Thoracic aorta (tissue), 2 donors: ENCODE measurements at places on chromosomes 5 and 9.

GRCh38 chr9:90600029-90600428 is 42.6 kb downstream of the DIRAS2 start:
- no peak for DNase-seq

DNA sequence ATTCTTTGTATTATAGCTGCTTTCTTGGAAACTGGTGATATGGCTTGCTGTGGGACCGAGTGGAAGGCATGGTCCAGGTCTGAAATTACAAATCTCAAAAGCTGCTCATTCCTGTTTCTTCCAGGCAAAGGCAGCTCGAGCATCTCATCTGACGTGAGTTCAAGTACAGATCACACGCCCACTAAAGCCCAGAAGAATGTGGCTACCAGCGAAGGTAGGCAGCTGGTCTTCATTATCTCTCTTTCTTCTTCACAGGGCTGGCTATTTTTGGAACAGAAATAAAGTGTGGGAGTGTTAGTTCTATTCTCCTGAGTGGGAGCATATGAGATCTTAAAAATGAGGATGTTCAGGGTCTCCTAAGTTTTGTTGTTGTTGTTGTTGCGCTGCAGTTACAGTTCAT is 115.9 kb downstream of the FBXL7 start:
- no peak for DNase-seq

GRCh38 chr9:132472599-132472998 is 62.6 kb downstream of the CFAP77 start:
- no peak for DNase-seq

DNA sequence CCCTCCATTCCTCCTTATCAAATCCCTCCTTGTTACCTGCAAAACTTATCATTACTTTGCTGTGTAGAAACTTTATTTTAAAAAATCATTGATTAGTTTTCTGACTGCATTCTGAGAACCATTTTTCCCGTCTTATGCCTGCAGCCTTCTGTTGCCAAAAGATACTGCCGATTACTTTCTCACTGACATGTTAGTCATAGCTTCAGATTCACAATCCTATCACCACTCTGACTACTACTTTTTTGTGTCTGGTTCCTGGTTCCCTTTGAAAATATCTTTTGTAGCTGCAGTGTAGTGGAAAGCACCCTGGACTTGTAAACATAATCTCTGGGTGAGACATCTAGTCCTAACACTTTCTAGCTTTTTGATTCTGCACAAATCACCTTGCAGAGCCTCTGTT is 71.7 kb downstream of the NR2F1 start:
- DNase-seq = no peak

GRCh38 chr5:131679911-131680310 is 44.9 kb upstream of the RAPGEF6 start:
- DNase-seq = no peak

GRCh38 chr9:130858739-130859705 is 24.0 kb downstream of the ABL1 start:
- DNase-seq = no peak

- DNase-seq = no peak
Measured at GRCh38 chr9:13268469-13268868, 11.0 kb downstream of the MPDZ start.

DNA sequence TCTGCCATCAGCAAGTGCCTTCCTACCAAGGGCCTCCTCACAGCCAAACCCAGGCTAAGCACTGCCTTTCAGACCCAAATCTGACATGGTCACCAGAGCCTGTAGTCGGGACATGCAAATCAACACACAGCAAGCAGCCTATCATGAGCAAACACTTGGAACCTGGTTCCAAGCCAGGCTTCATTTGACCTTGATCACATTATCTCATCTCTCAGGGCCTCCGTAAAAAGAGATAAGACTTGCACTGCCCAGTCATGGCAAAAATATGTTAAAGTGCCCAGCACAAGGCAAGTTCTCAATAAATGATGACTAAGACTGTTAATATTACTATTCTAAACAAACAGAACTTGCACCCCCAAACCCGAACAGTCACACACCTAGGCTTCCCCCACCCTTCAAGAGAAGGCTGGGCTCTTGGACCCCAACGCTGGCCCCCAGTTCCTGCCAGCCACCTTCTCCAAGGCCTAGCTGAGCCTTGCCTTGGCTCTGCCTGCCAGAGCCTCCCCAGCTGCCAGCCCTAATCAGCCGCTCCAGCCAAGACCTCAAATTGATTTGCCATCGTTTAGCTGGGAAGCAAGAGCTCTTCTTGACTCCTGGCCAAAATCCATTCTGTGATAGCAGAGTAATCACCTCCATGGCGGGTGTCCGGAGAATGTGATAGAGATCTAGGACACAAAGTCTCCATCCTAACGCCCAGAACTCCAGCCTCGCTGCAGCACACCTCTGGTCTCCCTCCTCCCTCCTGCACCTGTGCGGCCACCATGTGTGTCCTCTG is 18.7 kb downstream of the CPLX2 start:
- no peak for DNase-seq

- DNase-seq = no peak
Measured at GRCh38 chr9:107630156-107630555, 140.6 kb upstream of the KLF4 start.

GRCh38 chr5:173493846-173494245 is 122.6 kb downstream of the BOD1 start:
- DNase-seq = no peak

- no peak for DNase-seq
Measured at GRCh38 chr5:168413596-168413995, 72.7 kb upstream of the RARS1 start.

GRCh38 chr9:82732928-82733327 is 330.0 kb downstream of the RASEF start:
- no peak for DNase-seq

GRCh38 chr9:109627042-109627441 is 128.9 kb upstream of the PTPN3 start:
- DNase-seq = no peak

DNA sequence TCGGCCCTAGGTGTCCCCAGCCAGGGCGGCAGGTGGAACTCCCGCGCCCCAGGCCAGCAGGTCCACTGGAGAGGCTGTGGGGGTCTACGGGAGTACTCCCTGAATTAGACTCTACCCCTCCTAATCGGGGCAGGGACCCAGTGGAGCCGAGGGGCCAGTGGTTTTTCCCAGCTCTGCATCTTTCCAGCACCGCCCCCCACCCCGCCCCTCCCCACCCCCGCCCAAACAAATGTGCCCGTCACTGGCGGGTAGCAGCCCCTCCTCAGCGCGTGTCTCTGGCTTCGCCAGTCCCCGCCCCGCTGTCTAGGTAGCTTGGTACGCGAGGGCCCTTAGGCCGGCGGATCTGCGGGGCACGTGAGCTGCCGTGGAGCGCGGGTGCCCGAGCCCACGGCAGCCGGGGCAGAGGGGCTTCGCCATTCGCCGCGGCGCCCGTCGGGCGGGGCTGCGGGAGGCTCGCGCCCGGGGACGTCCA is 7.0 kb downstream of the UNC5A start:
- no peak for DNase-seq

- no peak for DNase-seq
Measured at GRCh38 chr9:133448487-133448972, 11.2 kb upstream of the CACFD1 start.

DNA sequence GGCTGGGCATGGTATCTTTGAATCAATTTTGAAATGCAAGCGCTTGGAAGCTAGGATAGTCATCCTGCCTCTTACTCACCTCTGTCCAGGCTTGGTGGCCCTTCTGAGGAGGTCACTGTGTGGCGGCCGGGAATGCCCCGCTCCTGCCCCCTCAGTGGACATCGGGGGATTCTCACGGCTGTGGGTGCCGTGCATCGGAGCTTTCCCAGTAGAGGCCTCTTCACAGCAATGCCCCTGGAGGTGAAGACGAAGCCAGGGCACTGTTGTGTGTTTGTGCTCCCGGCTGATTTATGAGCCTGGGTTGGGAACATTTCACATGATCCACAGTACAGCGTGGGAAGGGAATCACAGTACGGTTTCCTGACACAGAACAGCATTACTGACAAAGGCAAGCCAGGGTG is 147.5 kb downstream of the NXNL2 start:
- no peak for DNase-seq

DNA sequence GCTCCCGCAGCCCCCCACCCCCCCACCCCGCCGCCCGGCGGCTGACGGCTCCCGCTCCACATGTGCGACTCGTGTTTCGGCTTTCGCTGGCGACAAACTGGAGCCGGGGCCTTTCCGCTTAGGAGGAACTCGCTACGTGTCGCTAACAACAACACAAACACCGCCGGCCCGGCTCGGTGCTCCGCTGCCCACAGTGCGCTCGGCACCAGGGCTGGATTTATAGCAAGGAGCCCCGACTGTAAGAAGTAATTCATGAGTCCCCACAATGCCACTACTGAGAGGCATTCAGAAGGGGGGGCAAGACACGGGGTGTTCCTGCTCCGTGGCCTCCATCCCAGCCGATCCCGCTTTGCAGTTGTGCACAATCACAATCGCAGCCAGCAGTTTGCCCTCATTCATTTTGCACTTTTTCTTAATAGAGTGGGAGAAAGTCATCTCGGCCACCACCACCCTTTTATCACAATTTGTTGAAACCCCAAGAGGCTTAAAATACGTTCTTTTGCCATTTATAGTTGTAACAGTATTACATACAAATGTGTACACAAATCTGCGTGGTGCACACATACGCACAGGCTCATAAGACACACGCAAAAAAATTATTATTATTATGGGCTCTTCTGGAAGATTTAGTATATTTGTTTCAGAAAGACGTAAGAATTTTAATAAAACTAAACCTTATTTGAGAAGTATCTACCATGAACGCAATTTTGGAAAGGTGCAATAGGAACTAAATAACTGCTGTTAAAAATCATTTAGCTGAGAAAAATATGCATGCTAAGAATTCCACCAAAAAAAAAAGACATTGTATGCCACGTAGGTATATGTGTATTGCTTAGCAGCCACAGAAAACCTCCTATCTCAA is 48.1 kb downstream of the EBF1 start:
- DNase-seq = no peak

- no peak for DNase-seq
Measured at GRCh38 chr5:1753490-1753889, 46.1 kb downstream of the MRPL36 start.

- DNase-seq = no peak
Measured at GRCh38 chr5:53882676-53883031, 322.2 kb downstream of the NDUFS4 start.

DNA sequence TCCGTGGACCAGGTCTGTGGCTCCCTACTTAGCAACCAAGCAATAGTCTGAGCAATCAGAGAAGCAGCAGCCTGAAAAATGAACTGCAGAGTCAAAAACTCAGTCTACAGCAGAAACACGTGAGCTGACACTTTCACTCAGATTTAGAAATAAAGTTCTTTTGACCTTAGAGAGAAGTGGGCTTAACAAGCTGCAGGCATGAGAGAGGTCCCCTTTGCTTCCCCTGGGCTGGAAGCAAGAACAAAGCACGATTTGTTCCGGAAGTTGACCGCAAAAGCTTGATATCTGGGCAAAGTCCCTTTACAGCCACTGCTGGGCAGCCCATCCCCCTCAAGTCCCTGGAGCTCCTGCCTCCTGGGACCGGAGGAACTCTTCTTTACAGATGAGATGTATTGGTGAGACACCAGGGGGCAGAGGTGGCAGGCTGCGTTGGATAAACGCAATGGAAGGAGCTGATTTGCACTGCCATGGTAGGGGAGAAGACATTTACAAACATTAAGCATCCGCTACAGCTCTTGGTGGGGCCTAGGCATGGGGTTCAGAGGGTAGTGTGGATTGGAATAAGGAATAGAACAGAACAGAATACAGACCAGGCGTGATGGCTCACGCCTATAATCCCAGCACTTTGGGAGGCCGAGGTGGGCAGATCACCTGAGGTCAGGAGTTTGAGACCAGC is 5.8 kb upstream of the SOWAHA start:
- DNase-seq = no peak

GRCh38 chr5:435961-436640 is 6.9 kb upstream of the EXOC3 start:
- DNase-seq = no peak

- no peak for DNase-seq
Measured at GRCh38 chr9:126853667-126854066, 6.8 kb upstream of the ZBTB34 start.

GRCh38 chr5:168747987-168748777 is 169.0 kb upstream of the PANK3 start:
- DNase-seq = no peak

- DNase-seq = no peak
Measured at GRCh38 chr9:16155878-16156277, 603.0 kb downstream of the CCDC171 start.

GRCh38 chr5:71943874-71944273 is 163.4 kb upstream of the MAP1B start:
- DNase-seq = no peak

DNA sequence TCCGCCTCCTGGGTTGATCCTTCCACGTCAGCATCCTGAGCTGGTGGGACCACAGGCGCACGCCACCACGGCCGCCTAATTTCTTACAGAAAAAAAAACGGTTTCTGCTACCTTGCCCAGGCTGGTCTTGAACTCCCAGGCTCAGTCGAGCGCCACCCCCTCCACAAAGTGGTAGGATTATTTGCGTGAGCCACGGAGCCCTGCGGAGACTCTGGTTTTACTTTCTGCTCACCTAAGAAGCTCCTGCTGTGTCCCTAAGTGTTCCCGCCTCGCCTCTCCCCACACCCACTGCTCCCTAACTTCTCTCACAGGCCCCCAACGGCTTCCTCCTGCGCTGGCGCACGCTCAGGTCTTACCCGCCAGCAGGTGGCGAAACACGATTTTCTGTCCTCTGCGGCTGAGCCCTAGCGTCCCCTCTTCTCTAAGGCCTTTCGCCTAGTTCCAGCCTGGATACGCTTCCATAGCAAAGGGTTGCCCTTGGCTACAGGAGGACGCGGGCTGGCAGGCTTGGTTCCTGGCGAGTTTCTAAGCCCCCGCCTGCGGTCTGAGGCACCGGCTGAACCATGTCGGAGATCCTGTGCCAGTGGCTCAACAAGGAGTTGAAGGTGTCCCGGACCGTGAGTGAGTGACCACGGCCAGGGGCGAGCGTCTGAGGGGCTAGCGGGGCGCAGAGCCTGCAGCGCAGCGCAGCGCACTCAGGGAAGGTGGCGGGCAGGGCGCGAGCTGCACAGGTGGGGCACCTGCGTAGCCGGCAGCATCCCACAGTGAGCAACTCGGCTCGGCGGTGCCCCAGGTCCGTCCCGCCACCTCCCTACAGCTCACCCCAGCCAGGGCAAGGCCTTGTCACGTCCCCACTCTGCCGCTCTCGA is at the start of gene SPEF2:
TSS of gene SPEF2 (plus strand) at position 429 of the 869 bp plus-strand sequence. CDS start at position 564, 135 bp downstream.
- DNase-seq = peak; percentile 25

DNA sequence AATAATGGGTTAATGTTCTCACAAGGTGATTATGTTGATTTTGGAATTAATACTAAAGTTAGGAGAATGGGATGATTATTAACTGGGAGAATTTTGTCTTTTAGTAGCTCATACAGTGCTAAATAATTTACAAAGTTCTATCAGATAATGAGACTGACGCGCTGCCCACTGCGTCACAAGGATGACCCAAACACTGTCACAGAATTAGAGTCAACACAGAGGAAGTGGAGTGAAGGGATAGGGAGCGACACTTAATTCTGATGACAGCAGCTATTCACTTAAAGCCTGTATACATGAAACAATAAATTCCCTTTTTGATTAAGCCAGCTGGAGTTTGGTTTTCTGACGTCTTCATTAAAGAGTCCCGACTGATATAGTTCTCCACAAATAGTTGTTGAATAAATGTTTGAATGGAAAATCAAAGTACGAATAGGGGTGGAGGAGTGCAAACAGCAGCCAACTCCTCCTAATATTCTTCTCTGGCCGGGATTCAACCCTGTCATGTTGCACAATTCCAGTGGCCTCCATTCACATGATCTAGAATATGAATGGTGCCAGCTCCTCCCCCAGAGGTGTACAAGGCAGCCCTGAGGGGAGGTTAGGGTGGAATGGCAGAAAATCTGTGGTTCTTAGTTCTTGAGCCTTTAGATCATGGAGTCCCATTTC is 140.3 kb downstream of the PCSK1 start:
- DNase-seq = no peak
